Lung microvascular endothelial cell (primary cell): ENCODE measurements at places on chromosomes 6 and 20. TPM values are rescaled to one million over a fixed set of nuclear protein-coding genes. Genes with fewer than 3 reads are reported as not detected.

The TENT5A gene
- 0.60 and 2.6 TPM in 2 replicates for total RNA-seq

The RFX6 gene
- total RNA-seq = not detected in 2 replicates

The CCR6 gene
- not detected in 2 replicates for total RNA-seq

The SNPH gene
- total RNA-seq = 1.8 and 2.6 TPM in 2 replicates

The NKAIN4 gene
- total RNA-seq = not detected in 2 replicates

The COL9A3 gene
- 0.44 and 0.99 TPM in 2 replicates for total RNA-seq

The PLCB4 gene
- 2.2 and 8.9 TPM in 2 replicates for total RNA-seq

The TAF4 gene
- total RNA-seq = 1.3 and 2.6 TPM in 2 replicates

The SLC32A1 gene
- not detected in 2 replicates for total RNA-seq

The PNPLA1 gene
- not detected in 2 replicates for total RNA-seq

The TMEM244 gene
- total RNA-seq = not detected in 2 replicates

The C6orf52 gene
- total RNA-seq = 0.22 TPM in 1 of 2 replicates, not detected in the other

The APOM gene
- total RNA-seq = 0.22 and 0.40 TPM in 2 replicates

The STMND1 gene
- total RNA-seq = not detected in 2 replicates

The BPIFB1 gene
- not detected in 2 replicates for total RNA-seq

The CCM2L gene
- total RNA-seq = 16.3 and 24.2 TPM in 2 replicates

DNA sequence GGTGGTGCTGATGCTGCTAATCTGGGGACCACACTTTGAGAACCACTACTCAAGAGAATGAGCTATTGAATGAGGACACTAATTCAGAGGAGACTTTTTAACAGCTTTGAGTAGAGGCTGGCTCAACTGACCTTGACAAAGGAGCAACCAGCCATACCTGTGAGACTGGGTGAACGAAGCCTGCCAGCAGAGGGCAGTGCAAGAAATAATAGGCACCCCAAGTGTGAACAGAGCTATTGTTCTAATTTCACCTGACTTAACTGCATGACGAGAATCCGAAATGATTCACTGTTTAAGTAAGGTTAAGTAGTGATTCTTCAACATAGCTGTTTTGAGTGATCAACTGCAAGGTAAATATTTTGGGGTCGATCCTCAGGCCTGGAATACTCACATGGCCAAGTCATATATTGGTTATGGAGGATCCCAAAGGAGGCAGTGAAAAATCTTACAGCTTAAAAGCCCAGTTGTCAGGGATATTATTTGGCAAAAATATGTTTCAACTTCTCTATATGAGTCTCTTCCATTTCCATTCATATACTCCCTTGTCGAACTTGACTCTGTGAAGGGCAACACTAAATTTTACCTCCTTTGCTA, 550.5 kb upstream of the MARCKS start:
- DNase-seq = peak; percentile 46

GRCh38 chr6:139194740-139195139, 59.9 kb downstream of the HECA start:
- DNase-seq = no peak

GRCh38 chr6:133995296-133995695, 42.3 kb downstream of the TBPL1 start:
- no peak for DNase-seq

DNA sequence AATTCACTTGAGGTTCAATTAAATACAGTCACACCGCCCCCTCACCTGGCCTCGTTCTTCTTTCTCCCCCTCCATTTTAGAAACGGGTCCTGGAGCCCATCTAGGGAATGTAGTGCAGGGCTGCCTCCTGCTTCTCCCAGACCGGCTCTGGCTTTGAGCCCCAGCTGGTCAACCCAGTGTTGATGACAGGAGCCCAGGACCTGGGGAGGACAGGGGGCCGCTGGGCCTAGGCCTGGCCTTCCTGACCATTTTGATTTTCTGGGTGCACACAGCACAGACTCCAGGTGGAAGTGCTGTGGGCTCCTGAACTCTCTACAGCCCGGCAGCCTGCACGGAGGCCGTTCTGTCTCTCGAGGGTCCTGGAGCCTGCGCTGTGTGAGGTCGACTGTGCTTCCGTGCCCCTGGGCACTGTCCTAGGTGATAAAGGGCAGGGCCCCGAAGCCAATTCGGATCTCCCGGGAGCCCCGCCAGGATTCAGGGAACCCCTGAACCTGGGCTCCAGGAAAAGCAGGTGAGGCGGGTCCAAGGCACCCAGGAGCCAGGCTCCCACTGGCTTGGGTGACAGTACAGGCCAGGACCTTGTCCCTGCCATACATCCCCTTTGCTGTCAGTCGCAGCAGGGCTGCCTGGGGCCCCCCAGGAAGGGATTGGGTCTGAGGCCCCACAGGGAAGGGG, 23.3 kb downstream of the NPEPL1 start:
- DNase-seq = no peak

DNA sequence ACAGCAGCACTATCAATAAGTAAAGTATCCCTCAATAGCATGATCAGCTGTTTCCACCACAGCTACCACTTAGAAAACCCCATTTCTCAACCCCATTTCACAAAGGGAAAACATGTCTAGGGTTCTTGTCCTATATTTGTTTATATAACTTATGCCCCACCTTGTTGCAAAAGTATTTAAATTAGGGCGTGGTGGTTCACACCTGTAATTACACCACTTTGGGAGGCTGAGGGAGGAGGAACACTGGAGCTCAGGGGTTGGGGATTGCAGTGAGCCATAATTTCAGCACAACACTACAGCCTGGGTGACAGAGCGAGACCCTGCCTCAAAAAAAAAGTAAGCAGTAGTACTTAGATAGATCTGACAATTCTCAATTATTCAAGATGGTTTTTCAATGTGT, 3.7 kb downstream of the MRPL14 start:
- DNase-seq = no peak

DNA sequence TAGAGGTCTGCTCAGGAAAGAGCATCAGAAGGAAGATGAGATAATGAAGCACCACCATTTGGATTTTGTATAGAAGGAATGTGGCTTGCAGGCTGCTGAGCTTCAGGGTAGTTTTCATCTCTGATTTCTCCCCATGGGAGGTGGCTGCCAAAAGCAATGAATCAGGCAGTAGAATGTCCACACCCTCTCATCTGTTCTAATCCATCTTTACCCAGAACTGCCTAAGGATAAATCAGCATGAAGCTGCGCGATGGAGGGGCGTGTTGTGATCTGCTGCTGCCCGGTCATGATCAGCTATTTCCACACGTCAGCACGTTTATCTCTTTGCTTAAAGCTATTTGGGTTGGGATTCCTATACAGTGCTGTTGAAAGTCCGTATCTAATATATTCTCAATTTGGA, 295.4 kb downstream of the FOXA2 start:
- no peak for DNase-seq

DNA sequence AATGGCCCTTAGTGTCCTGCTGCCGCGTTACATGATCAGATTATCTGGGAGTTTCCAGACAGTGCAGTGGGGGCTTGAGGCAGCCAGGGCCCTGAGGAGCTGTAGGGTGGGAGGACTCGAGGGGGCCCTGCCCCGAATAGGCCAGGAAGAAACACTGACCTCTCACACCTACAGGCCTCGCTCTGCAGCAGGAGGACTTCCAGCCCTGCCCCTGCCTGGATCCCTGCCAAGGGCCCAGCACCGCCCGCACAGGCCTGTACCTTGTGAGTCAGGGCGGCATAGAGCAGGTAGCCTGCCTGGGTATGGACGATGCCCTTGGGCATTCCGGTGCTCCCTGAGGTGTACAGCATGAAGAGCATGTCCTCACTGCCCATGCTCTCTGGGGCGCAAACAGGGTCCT, 30.1 kb upstream of the APMAP start:
- DNase-seq = no peak

DNA sequence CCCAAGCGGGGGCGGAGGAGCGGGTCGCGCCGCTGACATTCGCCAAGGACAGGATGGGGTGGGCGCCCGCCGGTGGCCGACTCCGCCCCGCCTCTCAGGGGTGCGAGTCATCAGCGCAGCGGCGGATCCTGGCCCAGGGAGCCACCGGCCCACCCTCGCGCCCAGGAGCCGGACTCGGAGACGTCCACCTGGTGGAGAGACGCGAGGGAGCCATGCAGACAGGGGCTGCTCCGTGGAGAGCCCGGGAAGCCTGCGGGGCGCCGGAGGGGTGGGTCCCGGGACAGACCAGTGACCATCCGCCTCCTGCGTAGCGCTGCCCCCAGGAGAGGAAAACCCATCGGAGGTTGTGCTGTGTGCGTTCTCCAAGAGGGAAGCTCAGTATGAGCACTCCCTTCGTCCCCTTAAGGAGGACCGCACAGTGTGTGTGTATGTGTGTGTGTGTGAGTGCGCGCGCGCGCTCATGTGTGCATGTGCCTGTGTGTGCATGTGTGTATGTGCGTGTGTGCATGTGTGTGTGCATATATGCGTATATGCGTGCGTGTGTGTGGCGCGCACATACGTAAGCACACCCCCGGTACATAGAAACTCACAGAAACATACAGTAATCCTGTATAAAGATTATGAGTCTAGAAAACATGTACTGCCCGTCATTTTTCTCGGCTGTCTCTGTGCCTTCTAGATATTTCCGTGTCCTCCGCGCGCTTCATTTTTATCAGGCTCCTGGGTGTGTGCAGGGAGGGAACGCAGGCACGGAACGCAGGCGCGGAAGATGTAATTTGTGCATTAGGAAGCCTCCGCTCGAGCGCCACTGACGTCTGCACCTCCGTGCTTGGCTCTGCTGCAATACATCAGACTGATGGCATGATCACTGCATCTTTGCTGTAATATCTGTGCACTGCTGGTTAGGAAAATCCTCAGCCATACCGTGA, 158.9 kb downstream of the TBXT start:
- DNase-seq = no peak

- DNase-seq = no peak
Observed at GRCh38 chr6:38481851-38482250, 157.9 kb downstream of the BTBD9 start.

- no peak for DNase-seq
Observed at GRCh38 chr6:1023229-1023628, 288.7 kb upstream of the FOXQ1 start.

DNA sequence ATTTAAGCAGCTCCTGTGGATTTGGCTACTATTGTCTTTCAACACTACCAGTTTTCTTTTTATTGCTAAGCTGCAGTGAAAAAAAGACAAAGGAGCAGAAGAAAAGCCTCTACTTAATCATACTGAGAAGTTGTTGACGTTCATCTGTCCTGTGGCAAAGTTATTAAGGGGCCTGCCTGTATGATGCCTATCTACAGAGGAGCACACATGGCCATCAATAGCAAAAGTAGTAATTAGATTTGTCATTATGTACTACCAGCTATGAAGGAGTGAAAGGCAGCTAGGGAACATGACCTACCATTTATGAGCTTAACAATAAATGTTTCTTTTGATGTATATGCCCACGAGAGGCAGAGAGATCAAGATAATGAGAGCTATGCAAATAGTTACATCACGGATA, 620.9 kb downstream of the PHF3 start:
- no peak for DNase-seq

- DNase-seq = no peak
Observed at GRCh38 chr6:14108571-14109410, 8.8 kb upstream of the CD83 start.

- no peak for DNase-seq
Observed at GRCh38 chr6:148681666-148682065, 65.2 kb upstream of the UST start.

DNA sequence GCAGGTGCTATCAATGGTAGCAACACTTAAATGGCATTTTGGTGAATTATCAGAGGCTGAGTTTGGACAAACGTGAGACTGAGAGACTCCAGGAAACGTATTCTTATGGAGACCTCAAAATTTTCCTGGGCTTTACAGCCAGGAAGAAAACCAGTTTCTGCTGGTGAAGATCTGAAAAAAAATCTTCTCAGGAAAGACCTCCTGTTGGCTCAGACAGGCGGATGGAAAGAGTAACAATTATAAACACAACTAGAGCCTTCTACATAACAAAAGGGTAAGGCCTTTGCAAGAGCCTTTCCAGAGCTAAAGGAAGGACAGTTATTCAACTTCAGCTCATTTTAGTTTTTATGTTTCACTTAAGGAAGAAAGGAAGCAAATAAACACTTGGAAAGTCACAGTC, 274.4 kb downstream of the THBS2 start:
- DNase-seq = no peak

- no peak for DNase-seq
Observed at GRCh38 chr6:158121335-158121734, 46.7 kb downstream of the SERAC1 start.

DNA sequence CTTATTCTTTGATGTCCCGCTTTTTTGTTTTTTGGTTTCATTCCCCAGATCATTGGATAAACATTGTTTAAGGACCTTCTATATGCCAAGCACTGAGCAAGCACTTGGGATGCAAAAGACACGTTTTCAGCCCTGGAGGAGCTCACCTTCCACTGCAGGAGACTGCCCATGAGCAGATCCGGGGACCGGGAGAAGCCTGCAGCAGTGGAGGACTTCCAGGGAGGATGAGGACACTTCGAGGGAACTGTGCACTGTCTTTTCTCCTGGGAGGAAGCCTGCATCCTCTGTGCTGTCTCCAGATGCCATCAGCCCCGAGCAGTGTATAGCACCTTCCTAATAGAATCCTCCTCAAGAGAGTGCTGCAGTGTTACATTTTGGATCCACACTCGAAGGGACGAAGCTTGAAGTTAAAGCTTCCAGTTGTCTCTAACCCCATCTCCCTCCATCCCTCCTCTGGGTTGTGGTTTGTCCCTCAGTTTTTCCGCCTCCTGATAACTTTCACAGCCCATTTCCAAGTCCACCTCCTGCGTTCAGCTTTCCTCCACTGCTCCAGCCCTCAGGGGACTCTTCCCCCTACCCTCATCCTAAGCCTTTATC, 5.8 kb upstream of the KCNG1 start:
- DNase-seq = no peak

- DNase-seq = peak; percentile 86
Observed at GRCh38 chr6:33298773-33299236, at the start of gene RGL2. Gene RGL2 (minus strand): TSS chr6:33298942. CDS start chr6:33298610, 332 bp downstream.

DNA sequence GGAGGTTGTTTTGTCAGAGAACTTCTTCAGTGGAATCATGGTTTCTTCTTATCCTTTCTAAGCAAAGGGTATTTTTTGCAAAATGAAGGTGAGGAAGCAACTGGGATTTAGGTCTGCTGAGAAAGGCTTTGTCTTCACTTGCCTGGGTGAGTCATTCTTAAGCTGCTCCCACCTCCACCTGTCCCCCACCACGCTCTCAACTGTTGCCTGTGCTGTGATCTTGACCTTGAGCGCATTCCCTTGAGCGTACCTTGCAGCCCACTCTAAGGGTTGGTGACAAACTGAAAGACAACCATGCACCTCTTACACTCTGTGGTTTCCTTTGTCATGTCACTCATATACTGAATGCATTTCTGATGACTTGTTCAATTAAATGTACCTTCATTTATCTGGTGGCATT, 641.1 kb downstream of the RNF144B start:
- DNase-seq = no peak

- no peak for DNase-seq
Observed at GRCh38 chr6:130296854-130297253, 69.0 kb upstream of the TMEM200A start.

DNA sequence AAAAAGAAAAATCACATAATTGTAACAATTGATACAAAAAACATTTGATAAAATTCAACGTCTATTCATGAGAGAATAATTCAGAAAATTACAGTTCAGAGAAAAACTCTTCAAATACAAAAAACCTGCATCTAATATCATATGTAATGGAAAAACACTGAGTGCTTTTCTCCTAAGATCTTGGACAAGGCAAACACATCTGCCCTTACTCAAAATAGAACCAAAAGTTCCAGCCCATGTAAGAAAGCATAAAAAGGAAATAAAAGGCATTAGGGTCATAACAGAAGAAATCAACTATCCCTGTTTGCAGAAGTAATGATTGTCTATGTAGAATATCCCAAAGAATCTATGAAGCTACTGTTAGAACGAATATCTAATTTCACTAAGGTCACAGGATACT, 721.4 kb downstream of the RFPL4B start:
- DNase-seq = no peak

- no peak for DNase-seq
Observed at GRCh38 chr20:63086421-63087235, 79.9 kb upstream of the BHLHE23 start.

- no peak for DNase-seq
Observed at GRCh38 chr6:100363651-100364050, 101.1 kb downstream of the SIM1 start.
